Effector memory CD4-positive, alpha-beta T cell (primary cell): ENCODE measurements at places on chromosomes 16 and 17.

GRCh38 chr16:29813644-29814562 is 1.9 kb downstream of the PRRT2 start:
- DNase-seq = no peak

GRCh38 chr16:73010150-73010676 is 37.7 kb downstream of the ZFHX3 start:
- DNase-seq = no peak

DNA sequence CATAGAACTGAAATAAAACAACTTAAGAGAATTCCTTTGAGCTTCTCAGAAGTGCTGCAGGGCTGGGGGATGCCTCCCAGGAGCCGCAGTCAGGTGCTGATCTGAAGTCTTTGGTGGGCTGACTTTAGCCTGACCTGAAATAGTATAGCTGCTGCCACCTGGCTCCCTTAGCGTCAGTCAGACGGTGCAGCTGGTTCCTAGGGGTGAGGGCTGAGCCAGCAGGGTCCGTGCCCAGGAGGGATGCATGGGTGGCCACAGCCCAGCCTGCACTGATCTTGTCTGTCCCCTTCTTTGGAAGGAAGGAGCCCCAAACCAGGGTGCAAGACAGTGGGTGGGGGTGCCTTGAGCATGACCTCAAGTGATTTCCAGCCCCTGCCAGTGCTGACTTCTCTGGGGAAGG is 11.5 kb downstream of the MAPT start:
- no peak for DNase-seq

DNA sequence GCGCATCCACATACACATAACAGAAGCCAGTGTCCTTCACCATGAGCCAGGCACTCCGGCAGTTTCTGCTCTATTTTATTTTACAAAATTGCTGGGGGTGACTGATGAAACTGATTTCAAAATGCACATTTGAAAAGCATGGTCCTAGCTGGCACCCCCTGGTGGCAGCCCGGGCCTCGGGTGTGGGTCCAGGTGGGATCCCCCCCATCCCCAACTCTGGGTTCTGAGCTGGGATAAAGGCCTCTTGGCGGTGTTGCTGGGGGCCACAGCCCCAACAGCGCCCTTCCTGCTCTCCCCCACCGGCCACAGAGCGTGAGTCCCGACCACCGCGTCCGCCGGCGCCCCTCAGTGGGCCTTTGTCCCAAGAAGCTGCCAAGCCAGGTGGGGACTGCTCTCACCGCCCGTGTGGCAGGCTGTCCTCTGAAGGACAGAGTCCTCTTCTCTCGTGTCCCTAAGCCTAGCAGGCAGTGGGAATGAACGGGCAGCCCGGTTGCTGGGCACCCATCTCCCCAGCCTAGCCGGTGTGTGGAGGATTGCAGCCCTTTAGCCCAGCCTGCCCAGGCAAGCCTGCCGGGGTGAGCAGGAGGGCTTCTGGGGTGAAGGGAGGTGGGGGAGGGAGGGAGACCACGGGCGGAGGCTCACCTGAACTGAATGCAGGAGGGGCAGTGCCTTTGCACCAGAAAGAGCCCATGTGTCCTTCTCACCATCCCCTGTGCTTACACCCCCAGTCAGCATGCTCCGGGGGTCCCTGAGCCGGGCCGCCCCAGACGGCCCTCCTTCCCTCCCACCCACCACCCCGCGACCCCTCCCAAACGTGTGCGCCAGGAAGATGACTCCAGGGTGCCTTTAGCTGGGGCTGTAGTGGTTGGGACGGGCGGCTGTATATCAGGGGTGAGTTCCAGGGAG is 898 bp downstream of the SNAI3 start:
- DNase-seq = peak; percentile 39

- DNase-seq = no peak
Observed at GRCh38 chr17:31453896-31454295, 62.4 kb downstream of the RAB11FIP4 start.

- no peak for DNase-seq
Observed at GRCh38 chr16:9665851-9666271, 516.4 kb downstream of the GRIN2A start.

GRCh38 chr17:72683506-72684404 is 408.7 kb downstream of the SLC39A11 start:
- no peak for DNase-seq

DNA sequence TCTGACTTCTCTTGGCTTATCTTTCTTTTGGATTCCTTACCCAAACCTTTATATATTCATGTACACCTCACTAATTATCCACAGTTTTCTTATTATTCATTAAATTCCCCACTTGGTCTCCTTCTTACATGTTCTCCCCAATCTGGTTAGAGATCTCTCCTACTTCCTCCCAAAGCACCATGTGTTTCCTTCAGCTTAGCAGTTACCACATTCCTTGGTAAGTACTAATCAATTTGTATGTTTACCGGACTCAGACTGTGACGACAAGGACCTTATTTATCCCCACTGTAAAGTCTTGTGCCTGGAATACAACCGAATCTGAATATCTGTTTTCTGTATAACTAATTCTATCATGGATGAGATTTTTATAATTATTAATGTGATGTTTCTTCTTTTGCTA is 389.5 kb downstream of the KCNJ2 start:
- DNase-seq = no peak

DNA sequence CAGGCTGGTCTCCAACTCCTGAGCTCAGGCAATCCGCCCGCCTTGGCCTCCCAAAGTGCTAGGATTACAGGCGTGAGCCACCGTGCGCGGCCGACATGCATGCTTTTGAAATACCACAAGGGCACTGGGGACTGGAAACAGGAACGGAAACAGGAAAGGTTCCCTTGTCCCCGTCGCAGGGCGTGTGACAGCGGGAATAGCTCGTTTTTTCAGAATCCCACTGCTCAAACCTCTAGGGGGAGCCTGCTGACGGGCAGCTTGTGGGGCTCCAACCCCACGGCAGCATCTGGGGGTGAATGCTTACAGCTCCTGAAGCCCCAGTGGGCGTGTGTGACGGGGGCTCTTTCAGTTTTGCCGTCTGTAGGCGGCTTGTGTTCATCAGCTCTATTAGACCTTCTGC is 18.8 kb upstream of the ASGR2 start:
- DNase-seq = no peak

DNA sequence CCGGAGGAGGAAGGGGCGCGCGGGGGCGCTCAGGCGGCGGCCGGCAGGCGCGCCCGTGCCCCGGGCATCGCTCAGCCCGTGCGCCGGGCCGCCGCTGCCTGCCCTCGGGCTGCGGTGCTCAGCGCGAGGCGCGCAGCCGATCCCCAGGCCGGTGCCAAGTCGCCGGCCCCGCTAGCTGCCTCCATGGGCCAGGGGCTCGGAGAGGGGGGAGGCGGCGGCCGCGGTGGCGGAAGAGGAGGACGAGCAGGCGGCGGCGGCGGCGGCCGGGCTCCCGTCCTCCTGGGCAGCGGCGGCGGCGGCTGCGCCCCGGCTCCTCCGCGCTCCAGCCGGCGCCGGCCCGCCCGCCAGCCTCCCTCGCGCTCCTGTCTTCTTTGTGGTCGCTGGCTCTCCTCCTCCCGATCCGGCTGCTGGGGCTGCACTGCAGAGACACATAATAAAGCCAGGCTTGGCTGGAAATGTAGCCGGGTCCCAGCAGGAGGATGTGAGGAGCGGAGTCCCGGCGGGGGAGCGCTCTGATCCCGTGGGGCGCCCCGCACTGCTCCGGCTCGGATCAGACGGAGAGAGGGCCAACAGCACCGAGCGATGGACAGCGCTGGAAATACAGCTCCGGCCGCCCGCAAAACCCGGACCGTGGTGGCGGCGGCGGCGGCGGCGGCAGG is 889 bp upstream of the ZNF423 start:
- no peak for DNase-seq

DNA sequence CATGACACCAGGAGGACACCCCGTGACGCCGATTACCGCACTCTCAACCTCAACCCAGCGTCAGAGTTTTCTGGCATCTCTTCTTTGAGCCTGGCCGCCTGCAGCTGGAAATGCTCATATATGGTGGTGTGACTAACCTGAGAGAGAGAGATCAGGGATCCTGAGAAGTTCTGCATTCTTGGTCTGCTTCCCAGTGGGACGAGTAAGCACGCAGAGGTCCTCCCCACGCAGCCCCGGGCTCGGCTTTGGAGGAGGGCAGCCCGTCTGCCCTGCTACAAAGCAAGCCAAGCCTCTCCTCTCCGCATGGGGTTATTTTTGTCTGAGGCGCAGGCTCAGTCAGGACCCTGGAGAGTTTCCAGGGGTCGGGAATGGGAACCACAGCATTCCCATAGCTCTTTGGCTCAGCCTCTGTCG is 16.5 kb downstream of the CRISPLD2 start:
- no peak for DNase-seq

GRCh38 chr17:57524839-57525568 is 220.1 kb downstream of the CCDC182 start:
- no peak for DNase-seq

DNA sequence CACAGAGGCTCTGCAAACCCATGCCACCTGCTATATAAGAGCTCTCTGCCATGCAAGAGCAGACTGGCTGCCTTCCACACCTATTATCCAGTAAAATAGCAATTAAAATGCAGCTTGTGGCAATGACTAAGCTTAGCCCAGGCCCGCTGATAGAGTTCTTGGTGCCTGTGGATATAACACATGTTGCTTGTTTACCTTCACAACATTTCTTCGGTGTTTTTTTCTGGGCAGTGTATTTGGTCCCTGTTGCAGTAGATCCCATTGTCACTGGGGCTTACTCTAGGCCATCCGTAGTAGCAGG is 63.5 kb downstream of the SPECC1 start:
- no peak for DNase-seq

DNA sequence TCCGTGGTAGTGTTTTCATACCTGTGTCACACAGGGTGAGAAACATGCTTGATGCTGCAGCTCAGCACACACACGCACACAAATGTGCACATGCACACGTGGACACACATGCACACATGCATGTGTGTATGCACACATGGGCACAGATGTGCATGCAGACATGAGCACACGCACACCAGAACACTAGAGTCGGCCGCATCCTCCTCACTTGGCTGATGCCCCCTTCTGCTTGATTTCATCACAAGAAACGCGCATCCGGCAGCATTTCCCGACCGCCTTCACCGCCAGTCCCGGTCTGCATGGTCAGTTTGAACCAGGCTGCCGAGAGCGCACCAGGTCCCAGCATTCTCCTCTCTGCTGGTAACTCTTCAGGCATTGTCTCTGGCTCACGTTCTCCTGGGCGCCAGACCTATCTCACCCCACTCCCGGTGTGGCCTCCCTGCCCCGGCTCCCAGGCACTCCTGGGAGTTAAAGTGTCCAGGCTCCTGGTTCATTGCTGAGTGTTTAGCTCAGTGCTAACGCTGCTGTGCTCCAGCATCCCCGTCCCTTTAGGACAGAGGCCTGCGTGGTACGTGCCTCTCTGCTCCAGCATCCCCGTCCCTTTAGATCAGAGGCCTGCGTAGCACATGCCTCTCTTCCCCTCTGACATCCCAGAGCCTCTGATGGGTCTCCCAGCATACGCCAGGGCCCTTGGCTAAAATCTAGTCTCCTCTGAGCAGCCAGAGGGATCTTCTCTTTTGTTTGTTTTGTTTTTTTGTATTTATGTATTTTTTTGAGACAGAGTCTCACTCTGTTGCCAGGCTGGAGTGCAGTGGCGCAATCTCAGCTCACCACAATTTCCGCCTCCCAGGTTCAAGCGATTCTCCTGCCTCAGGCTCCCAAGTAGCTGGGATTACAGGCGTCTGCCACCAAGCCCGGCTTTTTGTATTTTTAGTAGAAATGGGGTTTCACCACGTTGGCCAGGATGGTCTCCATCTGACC is 16.0 kb downstream of the BAIAP2 start:
- no peak for DNase-seq

GRCh38 chr17:28170771-28171170 is 128.3 kb downstream of the NLK start:
- DNase-seq = no peak

DNA sequence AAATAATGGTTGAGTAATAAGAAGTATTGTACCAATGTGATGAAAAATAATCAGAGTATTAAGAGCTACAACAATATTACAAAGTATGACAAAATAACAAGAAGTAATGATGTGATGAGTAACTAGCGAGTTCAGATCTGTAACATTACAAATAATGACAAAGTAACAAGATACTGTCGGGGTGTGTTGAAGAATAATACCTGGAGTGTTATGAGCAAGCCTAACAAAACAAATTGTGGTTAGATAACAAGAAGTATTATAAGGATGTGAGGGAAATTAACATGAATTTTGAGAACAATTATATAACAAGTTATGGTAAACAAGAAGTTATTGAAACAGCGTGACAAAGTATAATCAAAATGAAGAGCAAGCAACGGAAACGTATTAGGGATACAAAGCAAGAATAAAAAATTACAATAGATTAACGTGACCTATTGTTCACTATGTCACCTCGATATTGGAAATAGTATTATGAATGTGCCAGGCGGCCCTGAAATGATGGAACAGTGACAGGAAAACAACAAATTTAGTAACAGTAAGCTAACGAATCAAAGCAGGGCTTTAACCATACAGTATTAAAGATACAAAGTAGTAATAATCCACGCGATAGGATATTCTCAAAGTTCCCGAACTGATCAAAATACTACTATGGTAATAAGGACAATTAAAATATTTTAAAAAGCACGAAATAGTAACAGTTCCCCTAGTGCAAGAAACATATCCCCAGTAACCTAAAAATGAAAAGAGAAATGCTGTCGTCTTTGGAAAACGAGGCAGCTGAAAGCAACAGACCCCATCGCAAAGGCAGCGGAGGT is 1.6 kb downstream of the TBX4 start:
- no peak for DNase-seq

GRCh38 chr17:10135539-10136257 is 62.7 kb downstream of the GAS7 start:
- no peak for DNase-seq

GRCh38 chr17:10217916-10218315 is 19.5 kb upstream of the GAS7 start:
- DNase-seq = no peak

DNA sequence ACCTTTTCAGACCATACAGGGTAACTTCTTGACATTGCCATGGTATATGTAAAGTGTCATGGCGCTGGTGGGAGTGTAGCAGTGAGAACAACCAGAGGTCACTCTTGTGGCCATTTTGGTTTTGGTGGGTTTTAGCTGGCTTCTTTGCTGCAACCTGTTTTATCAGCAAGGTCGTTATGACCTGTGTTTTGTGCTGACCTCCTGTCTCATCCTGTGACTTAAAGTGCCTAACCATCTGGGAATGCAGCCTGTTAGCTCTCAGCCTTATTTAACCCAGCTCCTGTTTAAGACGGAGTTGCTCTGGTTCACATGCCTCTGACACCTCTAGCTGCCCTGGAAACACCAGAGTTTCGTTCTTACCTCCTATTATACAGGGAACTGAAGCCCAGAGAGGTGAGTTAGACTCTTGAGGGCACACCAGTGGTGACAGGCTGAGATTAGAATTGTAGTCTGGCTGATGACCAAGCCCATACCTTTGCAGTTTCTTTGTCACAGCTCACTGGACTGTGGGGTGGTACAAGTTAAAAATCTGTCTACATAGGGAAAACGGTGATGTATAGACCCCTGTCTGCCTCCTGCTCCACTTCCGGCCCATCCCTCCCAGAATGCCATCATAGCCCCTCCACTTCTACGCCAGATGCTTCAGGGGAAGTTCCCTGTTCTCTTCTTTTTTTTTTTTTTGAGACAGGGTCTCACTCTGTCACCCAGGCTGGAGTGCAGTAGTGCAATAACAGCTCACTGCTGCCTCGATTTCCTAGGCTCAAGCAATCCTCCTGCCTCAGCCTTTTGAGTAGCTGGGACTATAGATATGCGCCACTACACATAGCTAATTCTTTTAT is 21.0 kb downstream of the KSR1 start:
- no peak for DNase-seq

GRCh38 chr16:75794426-75794825 is 68.1 kb upstream of the CPHXL start:
- DNase-seq = no peak

GRCh38 chr17:44575403-44575802 is 18.1 kb downstream of the FZD2 start:
- DNase-seq = no peak

GRCh38 chr16:72198021-72198711 is 26.2 kb upstream of the PMFBP1 start:
- DNase-seq = no peak
